ENCODE measurements at places on chromosomes 4 and X. TPM values are rescaled to one million over a fixed set of nuclear protein-coding genes. Genes with fewer than 3 reads are reported as not detected.

DNA sequence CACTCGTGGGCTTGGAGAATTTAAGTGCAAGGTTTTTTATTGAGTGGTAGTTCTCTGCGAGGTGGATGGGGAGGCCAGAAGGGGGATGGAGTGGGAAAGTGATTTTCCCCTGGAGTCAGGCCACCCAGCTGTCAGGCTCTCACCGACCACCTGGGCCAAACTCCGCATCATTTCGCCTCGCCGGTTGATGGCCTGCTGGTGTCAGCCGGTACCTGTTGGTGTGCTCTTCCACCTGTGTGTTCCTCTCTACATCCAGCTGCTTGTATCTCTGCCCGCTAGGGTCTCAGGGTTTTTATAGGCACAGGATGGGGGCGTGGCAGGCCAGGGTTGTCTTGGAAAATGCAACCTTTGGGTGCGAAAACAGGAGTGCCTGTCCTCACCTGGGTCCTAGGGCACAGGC is 200.9 kb downstream of the DACH2 start:
- DNase-seq, result no peak

- no peak for DNase-seq
These were observed 116.0 kb downstream of the CT47B1 start for GRCh38 chrX:120759685-120760084.

- DNase-seq, result peak; percentile 67
These were observed 51.5 kb upstream of the TBC1D9 start for GRCh38 chr4:140807491-140808252.

GRCh38 chrX:118974088-118974907 is at the start of gene LONRF3:
Gene LONRF3, plus strand, starts transcription at chrX:118974618. Its CDS starts 163 bp downstream, at chrX:118974781.
- no peak for DNase-seq

DNA sequence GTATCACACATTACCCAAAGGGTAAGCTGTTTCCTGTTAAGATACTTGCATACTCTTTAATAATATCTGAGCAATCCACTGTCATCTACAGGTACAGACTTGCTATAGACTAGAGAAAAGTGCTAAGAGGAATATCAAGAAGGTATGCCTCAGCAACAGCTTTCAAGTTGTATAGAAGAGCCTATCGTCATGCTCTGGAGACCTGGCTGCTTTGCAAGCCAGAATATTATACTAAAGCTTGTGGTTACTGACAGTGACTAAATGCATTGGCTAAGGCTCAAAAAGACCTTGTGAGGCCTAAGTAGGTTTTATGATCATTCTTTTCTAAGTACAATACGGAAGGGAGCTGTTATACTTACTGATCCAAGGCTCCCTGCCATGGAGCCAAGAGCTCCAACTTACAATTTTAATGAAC is 11.3 kb downstream of the LAMP2 start:
- no peak for DNase-seq

GRCh38 chr4:122960611-122961000 is 38.2 kb upstream of the NUDT6 start:
- DNase-seq, result no peak

- DNase-seq, result no peak
These were observed 40.9 kb downstream of the P2RY8 start for GRCh38 chrX:1496076-1496475.

GRCh38 chr4:127916512-127916911 is 35.8 kb downstream of the PLK4 start:
- DNase-seq, result no peak

DNA sequence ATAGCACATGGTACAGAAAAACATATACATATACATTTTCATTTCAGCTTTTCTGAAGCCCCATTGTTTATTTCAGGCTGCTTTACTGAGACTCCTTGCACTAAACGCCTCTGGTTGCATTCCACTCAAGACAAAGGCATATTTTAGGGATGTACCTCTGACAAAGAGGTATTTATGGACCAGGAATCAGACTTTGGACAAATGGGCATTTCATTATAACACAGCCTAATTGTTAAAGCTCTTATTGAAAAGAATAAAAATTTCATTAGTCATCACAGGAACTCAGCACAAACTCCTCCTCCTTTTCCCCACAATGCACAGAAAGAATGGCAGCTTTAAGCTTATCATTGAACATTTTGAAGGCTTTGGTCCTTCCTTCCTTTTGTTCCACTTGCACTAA is 62.9 kb upstream of the UGT8 start:
- DNase-seq, result no peak

DNA sequence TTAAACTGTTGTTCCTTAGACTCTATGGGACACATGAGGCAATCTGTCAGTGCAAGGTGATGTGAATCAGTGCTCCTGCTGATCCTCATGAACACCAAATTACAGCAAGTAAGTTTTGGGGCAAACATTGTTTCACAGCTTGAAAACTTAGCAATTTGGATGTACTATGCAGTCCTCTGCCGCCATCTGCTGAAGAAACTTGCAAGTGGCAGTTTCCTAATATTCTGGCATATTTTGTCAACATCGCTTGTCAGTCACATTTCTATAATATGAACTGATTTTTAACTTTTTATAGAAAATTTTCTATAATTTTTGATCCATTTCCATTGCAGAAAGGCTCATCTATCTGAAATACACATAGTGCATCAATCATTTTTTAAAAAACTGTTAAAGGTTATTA is 56.3 kb downstream of the ZAR1 start:
- DNase-seq, result peak; percentile 28

Gene USP17L15
- polyA plus RNA-seq, result not detected

Measured in renal cortex interstitium (tissue), 15 donors.